ENCODE measurements at places on chromosomes 5 and 9. TPM values are rescaled to one million over a fixed set of nuclear protein-coding genes. Genes with fewer than 3 reads are reported as not detected.

Gene CD72
- total RNA-seq = 2.7 TPM

DNA sequence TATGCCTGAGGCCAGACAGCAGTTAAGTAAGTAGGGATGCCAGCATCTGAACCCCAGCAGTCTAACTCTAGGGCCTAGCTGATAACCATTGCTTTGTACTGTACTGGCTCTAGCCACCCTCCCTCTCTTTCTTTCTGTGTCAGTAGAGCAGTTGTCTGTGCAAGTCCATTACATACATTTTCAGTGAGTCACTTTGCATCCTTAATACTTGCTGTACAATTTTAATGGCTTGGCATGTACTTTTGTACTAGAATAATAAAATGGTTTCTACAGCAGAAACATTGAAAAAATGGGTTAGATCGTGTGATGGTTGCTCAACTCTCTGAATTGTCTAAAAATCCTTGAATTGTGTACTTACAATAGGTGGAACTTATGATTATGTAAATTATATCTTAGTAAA, 1.5 kb upstream of the TTC39B start:
- no peak for DNase-seq

DNA sequence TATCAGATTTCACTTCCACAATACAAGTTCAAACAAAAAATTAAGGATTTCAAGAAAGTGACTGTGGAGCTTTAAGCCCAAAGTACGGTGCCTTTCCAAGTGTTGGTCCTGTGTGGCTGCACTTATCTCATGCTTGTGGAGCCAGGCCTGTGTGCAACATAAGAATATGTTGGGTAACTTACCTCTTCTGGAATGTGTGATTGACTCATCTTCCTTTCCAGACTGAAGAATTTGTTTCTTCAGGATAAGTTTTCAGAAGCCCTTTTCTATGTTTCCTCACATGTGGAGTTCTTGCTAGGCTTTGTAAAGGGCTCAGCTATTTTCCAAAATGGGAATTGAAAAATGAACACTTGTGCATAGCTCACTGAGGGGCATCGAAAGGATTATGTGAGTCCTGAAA, 485.1 kb upstream of the PAPPA start:
- DNase-seq = no peak

DNA sequence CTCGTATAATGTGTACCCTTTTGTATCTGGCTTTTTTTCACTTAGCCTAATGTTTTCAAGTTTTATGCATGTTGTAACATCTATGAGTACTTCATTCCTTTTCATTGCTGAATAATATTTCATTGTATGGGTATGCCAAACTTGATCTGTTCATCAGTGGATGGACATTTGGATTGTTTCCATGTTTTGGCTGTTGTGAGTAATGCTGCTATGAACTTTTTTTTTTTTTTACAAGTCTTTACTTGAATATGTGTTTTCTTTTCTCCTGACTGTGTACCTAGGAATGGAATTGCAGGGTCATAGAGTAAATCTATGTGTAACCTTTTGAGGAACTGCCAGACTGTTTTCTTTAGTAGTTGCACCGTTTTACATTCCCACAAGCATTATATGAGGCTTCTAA, 52.4 kb downstream of the MTREX start:
- no peak for DNase-seq

DNA sequence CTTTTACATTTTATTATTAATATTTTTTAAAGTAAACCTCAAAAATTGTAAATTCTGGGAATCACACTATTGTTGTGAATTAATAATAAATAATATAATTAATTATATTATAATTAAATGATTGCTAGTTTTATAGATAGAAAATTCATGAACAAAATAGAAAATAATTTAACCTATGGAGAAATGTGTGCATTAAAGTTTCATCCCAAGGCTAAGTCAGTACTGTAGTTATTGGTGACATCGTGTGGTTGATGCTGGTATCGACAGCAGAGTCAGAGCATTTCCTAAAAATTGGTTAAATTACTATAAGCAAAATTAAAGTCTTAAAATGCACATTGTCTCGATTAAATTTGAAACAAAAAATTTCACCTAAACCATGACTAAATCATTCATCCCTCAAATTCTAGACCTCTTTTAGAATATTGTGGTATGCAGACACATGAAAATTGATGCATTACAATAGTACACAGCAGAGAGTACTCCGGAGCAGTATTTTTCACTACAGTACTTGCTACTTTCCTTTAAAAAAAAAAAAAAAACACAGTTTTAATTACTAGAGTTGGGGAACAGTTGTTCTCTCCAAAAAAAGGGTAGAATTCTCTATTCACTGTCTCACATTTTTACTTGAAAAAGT, 73.9 kb downstream of the RORB start:
- DNase-seq = peak; percentile 61

Gene FLT4
- total RNA-seq = 17.3 TPM

GRCh38 chr5:15566306-15566705, 66.3 kb downstream of the FBXL7 start:
- DNase-seq = no peak

Gene AQP7
- not detected for total RNA-seq

Gene RARS1
- 138 TPM for total RNA-seq

DNA sequence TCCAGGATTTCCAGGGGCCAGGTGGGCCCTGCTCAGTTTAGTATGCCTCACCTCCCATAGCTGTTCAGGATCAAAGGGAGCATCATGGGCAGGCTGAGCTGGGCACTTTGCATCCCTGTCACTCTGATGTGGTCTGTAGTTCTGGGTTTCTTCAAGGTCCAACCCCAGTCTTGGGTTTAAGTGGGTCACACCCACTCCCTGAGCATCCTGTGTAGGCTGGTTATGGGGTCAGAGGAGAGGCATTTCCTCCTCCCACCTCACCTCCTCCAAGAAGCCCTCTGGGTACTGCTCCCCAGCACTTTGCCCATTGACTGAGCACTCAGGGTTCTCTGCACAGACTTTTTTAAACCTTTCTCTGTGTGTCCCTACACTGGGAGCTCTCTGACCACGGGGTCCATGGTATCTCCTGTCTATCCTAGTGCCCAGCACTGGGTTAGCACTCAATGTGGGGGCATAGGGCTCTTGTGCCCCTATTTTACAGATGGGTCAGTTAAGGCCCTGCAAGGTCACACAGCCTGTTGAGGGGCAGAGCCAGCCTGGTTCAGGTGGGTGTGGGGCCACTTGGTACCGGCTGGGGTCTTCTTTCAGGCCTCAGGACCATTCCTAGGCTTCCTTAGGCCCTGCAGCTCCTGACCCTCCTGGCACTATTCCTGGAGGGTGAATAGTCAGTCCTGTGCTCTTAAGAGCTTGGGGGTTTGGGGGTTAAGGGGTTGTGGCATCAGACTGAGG, 19.0 kb downstream of the CXXC5 start:
- DNase-seq = no peak

Gene PCDHGA5
- 2.9 TPM for total RNA-seq

Gene FBXW2
- total RNA-seq = 47.6 TPM

All from GM23338 (cell line).